Endodermal cell (in vitro differentiated cells): ENCODE measurements at places on chromosomes 7 and 10.

- peaks cover 2% of the 10 kb centered on the region for H3K4me1 ChIP-seq
- H3K27me3 ChIP-seq, result no peaks in the 10 kb centered on the region
These were observed 35.2 kb upstream of the NPSR1 start for GRCh38 chr7:34622771-34623250.

GRCh38 chr7:44225566-44226395 is 25.0 kb downstream of the YKT6 start:
- no peaks in the 10 kb centered on the region for H3K4me1 ChIP-seq
- DNase-seq, result no peak
- no peaks in the 10 kb centered on the region for H3K27me3 ChIP-seq
- no peaks in the 10 kb centered on the region for H3K36me3 ChIP-seq
- H3K4me3 ChIP-seq, result no peak overlapping the region
- H3K27ac ChIP-seq, result no peak overlapping the region

- no peaks in the 10 kb centered on the region for H3K36me3 ChIP-seq
- H3K4me1 ChIP-seq, result peaks cover 5% of the 10 kb centered on the region
- no peak for DNase-seq
- H3K4me3 ChIP-seq, result no peak overlapping the region
These were observed 147.9 kb downstream of the PPP1R9A start for GRCh38 chr7:95055295-95055694.

DNA sequence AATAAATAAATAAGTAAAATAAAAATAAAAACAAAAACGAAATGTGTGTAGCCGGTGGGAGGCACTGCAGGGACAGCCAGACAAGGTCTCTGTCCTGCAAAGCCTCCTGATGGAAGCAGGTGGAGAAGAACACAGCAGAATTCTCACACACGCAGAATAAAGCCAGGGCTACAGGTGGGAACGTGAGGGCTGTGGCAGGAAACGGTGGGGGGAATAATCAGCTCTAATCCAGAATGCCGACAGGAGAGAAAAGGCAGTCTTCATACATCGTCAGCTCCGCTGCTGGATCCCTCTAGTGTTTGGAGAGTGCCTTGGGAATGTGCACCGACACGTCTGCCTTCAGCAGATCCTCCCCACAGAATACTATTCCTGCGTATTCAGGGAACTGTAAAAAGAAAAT is 6.8 kb upstream of the SNX8 start:
- no peaks in the 10 kb centered on the region for H3K27me3 ChIP-seq
- H3K36me3 ChIP-seq, result no peaks in the 10 kb centered on the region
- H3K4me3 ChIP-seq, result no peak overlapping the region
- no peaks in the 10 kb centered on the region for H3K4me1 ChIP-seq

DNA sequence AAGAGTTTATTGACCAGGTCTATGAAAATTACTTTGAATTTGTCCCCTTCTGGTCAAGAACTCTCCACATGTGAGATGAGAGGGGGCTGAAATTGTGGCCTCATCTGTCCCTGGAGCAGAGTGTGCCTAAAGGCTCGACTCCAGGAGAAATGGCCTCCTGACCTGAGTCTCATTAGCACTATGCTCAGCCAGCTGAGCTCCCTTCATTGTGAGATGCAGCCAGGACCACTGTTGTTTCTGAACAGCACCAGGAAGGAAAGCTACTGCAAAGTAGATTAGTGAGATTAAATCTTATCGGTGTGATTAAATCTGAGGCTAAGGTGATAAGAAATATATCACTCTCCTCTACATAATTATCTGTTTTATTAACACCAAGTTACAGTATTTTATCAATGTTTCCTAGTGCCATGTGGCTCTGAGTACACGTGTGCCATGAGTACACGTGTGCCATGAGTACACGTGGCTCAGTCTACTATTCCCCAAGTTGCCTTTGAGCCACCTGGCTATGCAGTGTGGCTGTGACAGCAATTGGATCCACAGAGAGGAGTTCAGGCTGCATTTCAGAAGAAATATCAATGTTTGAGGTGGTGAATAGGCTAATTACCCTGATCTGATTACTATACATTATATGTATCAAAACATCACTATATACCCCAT is 126.9 kb downstream of the IPMK start:
- peak overlapping the region; percentile 11 for H3K4me3 ChIP-seq
- H3K36me3 ChIP-seq, result no peaks in the 10 kb centered on the region
- DNase-seq, result peak; percentile 48
- H3K27me3 ChIP-seq, result no peaks in the 10 kb centered on the region

- no peaks in the 10 kb centered on the region for H3K4me1 ChIP-seq
- no peak for DNase-seq
- H3K27ac ChIP-seq, result no peak overlapping the region
- H3K36me3 ChIP-seq, result no peaks in the 10 kb centered on the region
- H3K4me3 ChIP-seq, result no peak overlapping the region
These were observed 70.1 kb downstream of the RELN start for GRCh38 chr7:103919272-103919868.

DNA sequence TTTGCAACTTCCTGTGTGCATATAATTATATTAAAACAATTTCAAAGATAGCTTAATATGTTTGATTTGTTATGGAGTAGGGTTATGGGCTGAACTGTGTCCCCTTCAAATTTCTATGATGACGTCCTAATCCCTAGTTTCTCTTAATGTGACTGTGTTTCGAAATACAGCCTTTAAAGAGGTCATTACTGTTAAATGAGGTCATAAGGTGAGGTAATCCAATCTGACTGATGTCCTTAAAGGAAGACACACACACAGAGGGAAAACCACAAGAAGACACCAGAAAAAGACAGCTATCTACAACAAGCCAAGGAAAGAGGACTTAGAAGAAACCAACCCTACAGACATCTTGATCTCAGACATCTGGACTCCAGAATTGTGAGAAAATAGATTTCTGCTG is 407.4 kb downstream of the MAGI2 start:
- no peak for DNase-seq
- no peak overlapping the region for H3K27ac ChIP-seq

DNA sequence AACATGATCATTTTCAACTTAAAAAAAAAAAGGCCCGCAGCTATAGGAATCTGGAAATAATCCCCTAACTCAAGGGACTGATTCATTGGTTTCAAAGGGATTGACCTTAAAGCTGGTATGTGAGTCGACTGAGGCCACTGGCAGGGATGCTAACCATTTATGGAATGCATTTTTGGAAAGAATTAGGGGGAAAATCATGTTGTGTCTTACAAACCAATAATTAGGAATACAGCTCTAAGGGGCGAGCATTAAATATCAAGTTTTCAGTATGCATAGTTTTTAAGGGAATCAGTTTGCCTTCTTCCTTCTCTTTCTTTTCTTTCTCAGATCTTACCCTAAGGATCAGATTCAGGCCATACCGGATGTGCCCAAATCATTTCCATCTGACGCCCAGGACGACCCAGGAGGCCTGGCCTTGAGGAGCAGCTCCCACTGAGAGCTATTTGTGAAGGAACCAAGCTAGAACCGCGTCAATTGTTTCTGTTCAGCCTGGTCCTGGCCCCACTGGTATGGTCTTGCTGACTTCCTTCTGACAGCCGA is 48.7 kb downstream of the BPGM start:
- no peak overlapping the region for H3K4me3 ChIP-seq
- H3K27me3 ChIP-seq, result no peaks in the 10 kb centered on the region
- H3K27ac ChIP-seq, result no peak overlapping the region
- H3K4me1 ChIP-seq, result no peaks in the 10 kb centered on the region
- no peaks in the 10 kb centered on the region for H3K36me3 ChIP-seq

- H3K4me3 ChIP-seq, result no peak overlapping the region
- no peak overlapping the region for H3K27ac ChIP-seq
- no peaks in the 10 kb centered on the region for H3K36me3 ChIP-seq
- H3K4me1 ChIP-seq, result peaks cover under 1% of the 10 kb centered on the region
These were observed 147.4 kb upstream of the GPR26 start for GRCh38 chr10:123518765-123519164.

DNA sequence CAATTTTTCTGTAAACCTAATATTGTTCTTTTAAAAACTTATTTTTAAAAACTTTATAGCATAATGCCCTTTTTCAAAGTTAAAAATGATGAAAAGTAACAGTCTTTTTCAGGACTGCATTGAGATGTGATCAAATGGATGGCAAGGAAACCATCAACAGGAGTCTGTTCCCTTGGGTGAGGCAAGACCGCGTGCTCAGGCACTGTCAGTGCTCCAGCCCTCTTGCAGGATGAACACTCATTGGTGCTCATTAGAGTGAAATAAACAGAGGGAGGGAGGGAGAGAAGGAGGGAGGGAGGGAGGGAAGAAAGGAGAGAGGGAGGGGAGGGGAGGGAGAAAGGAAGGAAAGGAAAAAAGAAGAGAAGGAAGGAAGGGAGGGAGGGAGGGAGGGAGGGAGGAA is 145.7 kb upstream of the CHST15 start:
- no peaks in the 10 kb centered on the region for H3K4me1 ChIP-seq
- no peak for DNase-seq
- H3K27ac ChIP-seq, result no peak overlapping the region
- no peaks in the 10 kb centered on the region for H3K27me3 ChIP-seq
- no peak overlapping the region for H3K4me3 ChIP-seq

- no peak overlapping the region for H3K27ac ChIP-seq
- H3K36me3 ChIP-seq, result peaks cover 91% of the 10 kb centered on the region
- no peak overlapping the region for H3K4me3 ChIP-seq
- no peaks in the 10 kb centered on the region for H3K4me1 ChIP-seq
These were observed 5.0 kb upstream of the ANKRD61 start for GRCh38 chr7:6026011-6026819.

DNA sequence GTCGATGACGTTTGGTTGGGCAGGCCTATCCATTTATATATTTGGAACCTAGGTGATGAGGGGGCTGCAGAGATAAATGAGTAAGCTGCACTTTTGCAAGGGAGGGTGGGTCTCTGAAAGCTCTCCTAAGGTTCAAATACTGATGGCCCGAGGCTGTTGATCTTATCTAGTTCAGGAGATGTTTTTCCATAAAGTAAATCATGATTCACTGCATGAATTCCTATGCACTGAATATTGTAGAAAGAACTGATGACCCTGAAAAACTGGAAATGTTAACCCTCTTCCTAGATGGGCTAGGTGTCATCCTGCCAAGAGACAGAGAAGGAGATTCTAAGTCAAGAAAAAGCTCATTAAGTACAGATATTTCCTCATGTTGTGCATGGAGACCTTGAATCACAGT is 459.9 kb downstream of the PLXNA4 start:
- no peaks in the 10 kb centered on the region for H3K36me3 ChIP-seq
- H3K4me3 ChIP-seq, result no peak overlapping the region

DNA sequence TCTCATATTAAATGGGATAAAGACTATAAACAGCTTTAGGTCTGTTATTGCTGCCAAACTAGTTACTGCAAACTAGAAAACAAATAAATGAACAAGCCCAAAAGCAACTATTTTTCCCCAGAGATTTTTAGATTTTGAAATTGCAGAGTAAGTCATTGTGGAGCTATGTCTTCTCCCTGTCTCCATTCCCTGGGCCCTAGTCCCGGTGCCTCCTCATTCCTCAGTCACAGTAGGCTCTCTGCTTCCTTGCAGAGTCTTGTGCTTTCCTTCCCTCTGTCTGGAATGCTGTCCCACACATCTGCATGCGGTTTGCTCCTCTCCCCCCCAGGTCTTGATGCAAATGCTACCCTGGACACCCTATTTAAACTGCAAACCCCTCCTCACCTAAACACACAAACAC is 4.0 kb downstream of the PNLIPRP3 start:
- no peaks in the 10 kb centered on the region for H3K4me1 ChIP-seq
- DNase-seq, result no peak
- no peaks in the 10 kb centered on the region for H3K36me3 ChIP-seq
- no peaks in the 10 kb centered on the region for H3K27me3 ChIP-seq

GRCh38 chr10:13774303-13774893 is 187.6 kb downstream of the PRPF18 start:
- H3K27me3 ChIP-seq, result no peaks in the 10 kb centered on the region
- DNase-seq, result no peak
- no peak overlapping the region for H3K27ac ChIP-seq
- H3K36me3 ChIP-seq, result peaks cover 5% of the 10 kb centered on the region
- H3K4me1 ChIP-seq, result no peaks in the 10 kb centered on the region

GRCh38 chr10:126787201-126787600 is 116.7 kb upstream of the C10orf90 start:
- H3K27me3 ChIP-seq, result no peaks in the 10 kb centered on the region
- H3K4me3 ChIP-seq, result no peak overlapping the region
- no peaks in the 10 kb centered on the region for H3K36me3 ChIP-seq
- DNase-seq, result no peak
- H3K27ac ChIP-seq, result no peak overlapping the region

- no peaks in the 10 kb centered on the region for H3K4me1 ChIP-seq
- H3K4me3 ChIP-seq, result no peak overlapping the region
- no peaks in the 10 kb centered on the region for H3K36me3 ChIP-seq
- H3K27me3 ChIP-seq, result no peaks in the 10 kb centered on the region
- no peak for DNase-seq
- H3K27ac ChIP-seq, result no peak overlapping the region
These were observed 325.6 kb downstream of the PHTF2 start for GRCh38 chr7:78124216-78124615.

GRCh38 chr10:100709146-100710082 is 36.0 kb upstream of the PAX2 start:
- peaks cover 3% of the 10 kb centered on the region for H3K4me1 ChIP-seq
- H3K36me3 ChIP-seq, result no peaks in the 10 kb centered on the region
- peak overlapping the region; percentile 9 for H3K4me3 ChIP-seq
- peak overlapping the region; percentile 53 for H3K27ac ChIP-seq

- no peak for DNase-seq
- no peaks in the 10 kb centered on the region for H3K36me3 ChIP-seq
- peaks cover 5% of the 10 kb centered on the region for H3K4me1 ChIP-seq
- H3K27ac ChIP-seq, result no peak overlapping the region
- no peak overlapping the region for H3K4me3 ChIP-seq
These were observed 75.2 kb downstream of the CDC123 start for GRCh38 chr10:12271210-12271540.

- H3K4me1 ChIP-seq, result peaks cover 10% of the 10 kb centered on the region
- H3K27me3 ChIP-seq, result peaks cover 9% of the 10 kb centered on the region
These were observed 1.3 kb downstream of the PGAM2 start for GRCh38 chr7:44063894-44064651.

DNA sequence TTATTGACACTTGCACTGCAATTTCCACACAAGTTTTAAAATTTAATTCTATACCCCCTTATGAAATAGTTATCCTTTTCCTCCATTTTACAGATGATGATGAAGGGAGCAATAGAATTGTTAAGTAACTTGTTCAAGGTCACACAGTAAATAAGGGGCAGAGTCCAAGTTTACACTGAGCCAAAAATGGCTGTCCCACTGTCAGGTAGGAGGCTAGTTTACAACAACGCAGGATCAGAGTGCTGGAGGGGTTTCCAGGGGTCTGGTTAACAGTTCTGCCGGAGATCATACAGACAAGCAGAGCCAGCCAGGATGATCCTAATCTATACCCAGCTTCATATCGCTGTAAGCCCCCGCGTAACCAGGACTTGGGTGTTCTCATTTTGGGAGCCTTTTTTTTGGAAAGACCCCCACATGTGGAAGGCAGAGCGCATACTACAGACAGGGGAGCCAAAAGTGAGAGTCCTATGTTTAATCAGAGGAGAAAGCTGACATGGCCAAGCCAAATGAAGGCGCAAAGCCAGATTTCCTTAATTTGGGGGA is 524 bp upstream of the UNC5B start:
- H3K36me3 ChIP-seq, result no peaks in the 10 kb centered on the region
- peaks cover 66% of the 10 kb centered on the region for H3K27me3 ChIP-seq
- no peak for DNase-seq
- H3K27ac ChIP-seq, result no peak overlapping the region
